Left cardiac atrium (tissue), 4 donors: ENCODE measurements at places on chromosomes 12 and 14.

DNA sequence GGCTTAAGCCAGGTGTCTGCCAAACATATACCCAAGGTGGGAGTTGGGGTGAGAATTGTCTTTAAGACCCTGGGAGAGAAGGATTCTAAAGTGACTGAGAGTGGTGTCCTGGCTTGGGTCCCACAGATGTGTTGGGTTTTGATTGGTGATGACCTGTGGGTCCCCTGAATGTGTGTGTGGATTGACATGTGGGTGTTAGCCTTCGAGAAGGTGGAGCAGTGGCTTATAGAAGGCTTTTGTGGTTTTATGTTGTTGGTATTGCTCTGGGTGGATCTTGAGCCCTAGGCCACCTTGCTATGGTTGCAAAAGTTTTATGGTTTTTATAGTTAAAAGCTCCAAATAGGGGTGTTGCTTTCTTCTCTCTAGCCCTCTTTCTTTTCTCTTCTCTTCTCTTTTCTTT lies 29.7 kb downstream of the PLEKHG3 start:
- peak; percentile 0 for DNase-seq

- DNase-seq = peak; percentile 71
Observed at GRCh38 chr12:4215229-4216186, 58.1 kb upstream of the CCND2 start.

GRCh38 chr12:120678572-120678971 lies 8.4 kb upstream of the MLEC start:
- DNase-seq = no peak

GRCh38 chr12:115267891-115268290 lies 583.9 kb upstream of the TBX3 start:
- DNase-seq = no peak

GRCh38 chr14:26870096-26870495 lies 272.3 kb upstream of the NOVA1 start:
- DNase-seq = no peak
